ENCODE measurements at places on chromosomes 3 and 15.

DNA sequence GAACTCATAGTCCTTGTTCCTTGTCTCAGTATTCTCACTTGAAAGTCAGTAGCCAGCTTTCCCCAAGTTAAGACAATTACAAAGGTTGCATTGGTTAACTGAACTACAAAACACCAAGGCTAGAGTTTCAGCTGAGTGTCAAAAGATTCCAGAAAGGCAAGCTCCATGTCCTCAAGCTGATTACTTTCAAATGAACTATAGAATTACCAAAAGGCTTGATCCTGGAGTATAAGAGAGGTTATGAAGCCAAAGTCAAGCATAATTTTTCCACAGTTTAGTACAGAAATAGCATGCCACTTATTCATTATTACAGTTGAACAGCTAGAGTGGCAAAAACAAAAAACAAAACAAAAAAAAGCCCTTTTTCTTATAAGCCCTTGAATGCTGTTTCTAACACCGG lies 51.9 kb downstream of the ZBTB20 start:
- no peak for DNase-seq

GRCh38 chr15:91528801-91529200 lies 324.7 kb upstream of the SLCO3A1 start:
- DNase-seq = no peak

GRCh38 chr3:61154457-61155198 lies 96.6 kb downstream of the FHIT start:
- no peak for DNase-seq

DNA sequence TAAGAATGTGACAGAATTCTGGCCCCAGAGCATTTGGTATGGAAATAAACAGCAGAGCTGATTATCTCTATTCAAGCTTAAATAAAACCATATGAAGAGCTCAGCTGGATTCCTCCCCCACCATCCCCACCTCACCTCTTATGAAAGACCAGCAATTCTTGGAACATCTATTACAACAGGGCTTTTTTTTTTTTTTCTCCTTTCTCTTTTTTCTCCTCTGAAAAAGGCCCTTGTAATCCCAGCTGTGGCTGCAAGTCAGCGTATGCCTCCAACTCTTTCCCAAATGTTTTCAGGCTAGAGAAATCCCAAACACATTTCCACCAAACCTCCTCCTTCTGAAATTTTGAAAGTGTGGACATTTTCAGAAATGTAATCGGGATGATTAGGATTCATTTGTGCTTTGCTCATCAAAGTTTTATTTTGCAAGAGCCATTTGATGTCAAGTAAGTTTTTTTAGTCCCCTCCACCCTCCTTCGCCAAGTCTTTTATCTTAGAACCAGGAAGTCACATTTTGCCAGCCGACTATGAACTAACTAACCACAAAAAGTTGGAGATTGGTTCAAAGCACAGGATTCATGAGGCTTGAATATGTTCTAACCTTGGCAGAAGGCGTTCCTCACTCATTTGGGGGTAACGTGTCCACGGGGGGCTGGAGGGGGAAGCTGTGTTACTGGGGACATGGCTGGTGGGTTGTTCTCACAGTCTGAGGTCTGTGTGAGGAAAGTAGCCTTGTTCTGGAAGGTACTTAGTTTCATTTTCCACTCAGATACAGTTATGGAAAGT lies 142.0 kb upstream of the PDZRN3 start:
- no peak for DNase-seq

DNA sequence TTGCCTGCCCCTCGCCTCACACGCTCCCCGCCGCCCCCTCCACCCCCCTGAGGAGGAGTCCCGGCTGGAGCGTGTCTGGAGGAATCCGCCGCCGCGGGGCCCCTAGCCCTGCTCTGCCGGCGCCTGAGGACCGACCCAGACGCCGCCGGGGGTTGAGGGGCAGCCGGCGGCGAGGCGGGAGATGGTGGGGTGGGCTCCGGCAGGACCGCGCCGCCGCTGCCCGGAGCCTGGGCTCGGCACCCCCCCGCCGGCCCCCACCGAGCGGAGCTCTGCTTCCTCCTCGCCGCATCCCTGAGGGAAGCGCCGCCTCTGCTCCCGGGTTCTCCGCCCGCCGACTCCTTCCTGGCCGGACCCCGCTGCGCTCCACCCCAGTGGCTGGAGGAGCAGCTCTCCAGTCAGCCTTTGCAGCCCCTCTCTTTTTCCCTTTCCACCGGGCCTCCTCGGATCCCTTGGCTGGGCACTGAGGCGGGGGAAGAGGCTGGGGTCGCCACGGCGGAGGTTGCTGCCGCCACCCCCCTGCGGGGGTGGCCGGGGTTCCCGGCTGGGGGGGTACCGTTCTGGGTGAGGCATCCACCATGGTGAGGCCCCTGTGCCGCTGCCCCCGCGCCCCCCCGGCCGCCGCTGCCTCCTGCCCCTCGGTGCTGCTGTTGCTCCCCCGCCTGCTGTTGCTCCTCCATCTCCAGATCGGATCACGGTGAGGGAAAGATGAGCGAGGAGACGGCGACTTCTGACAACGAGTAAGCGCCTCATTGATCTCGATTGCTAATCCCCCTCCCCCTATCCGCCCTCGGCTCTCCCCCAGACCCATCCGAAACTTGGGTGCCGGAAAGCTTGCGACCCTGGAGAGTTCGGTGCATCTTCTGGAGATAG lies at the start of gene SPRED1:
TSS of gene SPRED1 (plus strand) at position 356 of the 870 bp plus-strand sequence. CDS start at position 706, 350 bp downstream.
- DNase-seq = peak; percentile 82

Measured in DMS53 (cell line).